ENCODE measurements at places on chromosomes 3 and 15.
A peak's percentile ranks its signal among the peaks of the same experiment; 100 is the strongest.

- peak; percentile 21 for DNase-seq
Measured at GRCh38 chr15:44788748-44789147, 52.4 kb downstream of the TRIM69 start.

GRCh38 chr15:29021857-29022256 is 136.1 kb downstream of the APBA2 start:
- DNase-seq: no peak

DNA sequence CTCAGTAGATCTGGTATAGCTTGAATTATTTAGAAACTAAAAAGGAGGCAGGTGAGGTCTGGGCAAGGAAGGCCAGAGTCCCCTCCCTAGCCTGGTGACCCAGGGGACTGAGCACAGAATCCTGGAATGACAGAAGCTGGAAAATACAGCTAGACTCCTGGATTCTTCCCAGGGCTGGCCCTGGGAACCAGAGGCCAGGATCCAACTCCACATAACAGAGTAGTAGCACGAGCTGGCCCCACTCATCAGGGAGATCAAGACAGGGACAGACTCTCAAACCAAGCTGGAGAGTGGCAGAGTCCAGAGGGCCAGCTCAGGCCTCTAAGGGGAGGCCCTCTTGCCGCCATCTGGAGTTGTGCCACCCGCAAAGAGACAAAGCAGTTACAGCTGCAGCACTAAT is 10.7 kb downstream of the VIPR1 start:
- no peak for DNase-seq

DNA sequence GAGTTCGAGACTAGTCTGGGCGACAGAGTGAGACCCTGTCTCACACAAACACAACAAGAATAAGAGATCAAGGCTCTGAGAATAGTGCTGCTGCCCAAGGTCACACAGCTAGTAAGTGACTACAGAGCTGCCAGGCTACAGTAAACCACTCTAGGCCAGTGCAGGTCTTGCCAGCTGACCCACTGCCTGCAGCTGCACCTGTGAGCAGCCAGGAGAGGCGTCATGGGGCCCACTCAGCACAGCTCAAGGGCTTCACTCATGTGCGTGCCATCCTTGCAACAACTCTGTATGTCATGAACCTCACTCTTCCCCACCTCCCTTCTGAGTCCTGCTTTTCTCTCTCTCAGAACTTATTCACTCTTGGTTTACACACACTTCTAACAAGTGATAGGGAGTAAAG is 176.7 kb downstream of the SMAD6 start:
- DNase-seq: no peak

GRCh38 chr15:57485869-57486268 is 105.8 kb upstream of the MYZAP start:
- no peak for DNase-seq
